CD4-positive, alpha-beta T cell treated with Interferon alpha-2 for 1 hour (primary cell): ENCODE measurements at places on chromosomes 6 and 20.
A peak's percentile ranks its signal among the peaks of the same experiment; 100 is the strongest.

DNA sequence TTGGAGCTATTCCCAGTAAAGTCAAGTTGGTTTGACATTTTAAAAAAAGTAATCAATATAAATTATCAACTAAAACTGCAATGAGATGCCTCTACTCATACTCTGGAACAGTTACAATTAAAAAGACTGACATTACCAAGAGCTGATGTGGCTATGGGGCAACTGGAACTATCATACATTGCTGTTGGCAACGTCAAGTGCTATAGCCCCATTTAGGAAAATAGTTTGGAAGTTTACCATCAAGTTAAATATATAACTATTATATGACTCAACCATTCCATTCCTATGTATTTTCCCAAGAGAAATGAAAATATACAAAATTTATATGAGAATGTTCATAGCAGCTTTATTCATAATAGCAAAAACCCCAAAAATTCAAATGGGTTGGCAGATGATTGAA is 111.4 kb upstream of the HDGFL1 start:
- no peak for DNase-seq

DNA sequence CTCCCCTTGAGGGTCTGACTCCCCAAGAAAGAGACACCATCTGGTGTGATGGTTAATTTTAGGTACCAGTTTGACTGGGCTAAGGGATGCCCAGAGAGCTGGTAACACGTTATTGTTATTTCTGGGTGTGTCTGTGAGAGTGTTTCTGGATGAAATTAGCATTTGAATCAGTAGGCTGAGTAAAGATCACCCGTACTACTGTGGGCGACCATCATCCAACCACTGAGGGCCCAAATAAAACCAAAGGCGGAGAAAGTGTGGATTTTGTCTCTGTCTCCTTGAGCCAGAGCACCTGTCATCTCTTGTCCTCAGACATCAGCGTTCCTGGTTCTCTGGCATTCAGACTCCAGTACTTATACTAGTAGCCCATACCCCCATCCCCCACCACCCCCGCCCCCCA is 7.9 kb upstream of the CNKSR3 start:
- no peak for DNase-seq

GRCh38 chr20:61698598-61699494 is 366.8 kb downstream of the TAF4 start:
- no peak for DNase-seq

DNA sequence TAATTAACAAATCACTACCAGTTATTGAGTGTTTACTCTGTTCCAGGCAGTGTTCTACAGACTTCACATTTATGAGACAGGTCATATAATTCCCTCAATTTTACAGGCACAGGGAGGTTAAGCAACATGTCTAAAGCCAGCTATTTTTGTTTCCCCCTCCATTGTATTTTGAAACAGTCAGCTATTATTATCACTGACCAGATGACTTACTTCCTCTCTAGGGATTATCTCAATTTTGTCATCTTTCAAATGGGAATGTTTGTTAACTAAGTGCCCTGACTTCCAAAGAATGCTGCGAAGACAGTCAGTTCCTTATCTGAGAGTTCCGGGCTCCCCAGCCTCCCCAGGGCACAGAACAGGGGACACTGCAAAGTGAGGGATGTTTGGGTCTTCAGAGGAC is 5.6 kb upstream of the CNPY3 start:
- no peak for DNase-seq

GRCh38 chr20:12079490-12079889 is 161.8 kb downstream of the BTBD3 start:
- no peak for DNase-seq

GRCh38 chr6:149963462-149964307 is at the start of gene ULBP1:
Gene ULBP1, plus strand, starts transcription at chr6:149963943. Its CDS starts 107 bp downstream, at chr6:149964050.
- DNase-seq, result peak; percentile 81

- peak; percentile 44 for DNase-seq
Measured at GRCh38 chr6:27684264-27685211, 211.6 kb upstream of the ZNF184 start.

DNA sequence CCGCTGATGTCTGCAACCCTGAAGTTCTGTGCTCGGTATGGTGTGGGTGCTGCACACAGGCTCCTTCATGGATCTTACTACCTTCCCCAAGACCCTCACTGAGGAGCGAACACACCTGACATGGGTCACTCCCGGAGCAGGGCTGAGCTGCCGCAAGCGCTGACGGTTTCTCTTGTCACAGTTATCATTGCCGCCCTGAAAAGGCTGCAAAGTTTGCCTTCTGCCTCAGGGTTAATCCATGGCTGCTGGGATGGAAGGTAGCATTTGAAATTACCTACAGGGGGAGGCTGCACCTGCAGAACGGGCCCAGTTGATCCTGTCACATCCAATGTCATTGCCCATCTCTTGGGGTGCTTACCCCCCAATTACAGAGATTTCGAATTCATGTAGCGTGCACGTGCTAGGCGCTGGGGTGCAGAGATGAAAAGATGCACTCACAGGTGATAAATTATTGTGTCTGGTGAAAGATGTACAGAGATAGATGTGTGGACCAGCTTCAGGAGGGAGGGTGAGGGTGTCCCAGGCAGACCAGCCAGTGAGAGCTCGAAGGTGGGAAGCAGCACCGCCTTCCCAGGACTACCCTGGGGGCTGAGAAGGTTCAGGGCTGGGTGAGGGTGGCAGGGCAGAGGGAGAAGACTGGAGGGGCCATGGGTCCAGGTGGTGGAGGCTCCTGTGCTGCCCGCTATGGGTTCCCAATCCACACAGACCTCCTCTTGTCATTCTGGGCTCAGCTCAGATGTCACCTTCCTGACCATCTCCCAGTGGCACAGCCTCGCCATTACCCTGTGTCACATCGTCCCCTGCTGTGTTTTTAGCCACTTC is 120.1 kb downstream of the SYCP2 start:
- no peak for DNase-seq

- no peak for DNase-seq
Measured at GRCh38 chr6:36422714-36423100, 19.9 kb downstream of the PXT1 start.

GRCh38 chr6:105272786-105273185 is 93.0 kb upstream of the POPDC3 start:
- DNase-seq, result no peak

- no peak for DNase-seq
Measured at GRCh38 chr6:88633782-88634181, 329.6 kb downstream of the RNGTT start.

- DNase-seq, result peak; percentile 37
Measured at GRCh38 chr20:3203315-3204123, 963 bp downstream of the DDRGK1 start.
